ENCODE measurements at places on chromosomes 12 and 14.
A peak's percentile ranks its signal among the peaks of the same experiment; 100 is the strongest.

- no peak for DNase-seq
Observed at GRCh38 chr14:76351941-76352340, 24.0 kb upstream of the ESRRB start.

- no peak for DNase-seq
Observed at GRCh38 chr14:39488600-39488999, 56.4 kb upstream of the FBXO33 start.

GRCh38 chr12:23699031-23699430 is 250.4 kb downstream of the SOX5 start:
- no peak for DNase-seq

- no peak for DNase-seq
Observed at GRCh38 chr12:122856999-122857671, 21.9 kb downstream of the HIP1R start.

- DNase-seq = peak; percentile 60
Observed at GRCh38 chr12:56157201-56158028, 744 bp upstream of the MYL6 start.

- DNase-seq = no peak
Observed at GRCh38 chr14:66716227-66716626, 208.3 kb downstream of the GPHN start.

DNA sequence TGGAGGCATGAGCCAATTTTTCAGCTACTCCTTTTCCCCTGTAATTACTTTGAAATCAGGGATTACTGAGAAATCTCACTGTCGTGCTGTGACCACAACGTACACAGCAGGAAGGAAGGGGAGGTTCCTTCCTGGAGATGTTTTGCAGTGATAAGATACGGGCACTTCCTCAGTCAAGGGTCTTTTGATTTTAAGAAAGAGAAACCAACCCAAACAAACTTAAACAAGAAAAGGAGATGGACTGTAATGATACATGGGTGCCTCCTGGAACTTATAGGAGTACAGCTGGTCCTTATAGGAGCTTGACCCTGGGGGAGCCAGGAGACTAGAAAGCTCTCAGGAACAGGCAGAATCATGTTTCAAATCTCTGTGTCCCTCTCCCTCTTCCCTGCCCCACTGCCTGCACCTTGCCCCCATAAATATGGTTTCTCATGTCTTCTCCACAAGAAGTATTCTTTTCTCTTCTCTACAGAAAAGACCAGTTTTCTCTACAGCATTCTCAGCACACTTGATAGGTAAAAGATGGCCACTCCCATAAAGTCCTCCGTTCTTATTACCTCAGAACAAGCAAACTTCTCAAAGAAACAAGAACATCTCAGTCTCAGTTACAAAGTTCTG is 281.1 kb upstream of the AMIGO2 start:
- no peak for DNase-seq

DNA sequence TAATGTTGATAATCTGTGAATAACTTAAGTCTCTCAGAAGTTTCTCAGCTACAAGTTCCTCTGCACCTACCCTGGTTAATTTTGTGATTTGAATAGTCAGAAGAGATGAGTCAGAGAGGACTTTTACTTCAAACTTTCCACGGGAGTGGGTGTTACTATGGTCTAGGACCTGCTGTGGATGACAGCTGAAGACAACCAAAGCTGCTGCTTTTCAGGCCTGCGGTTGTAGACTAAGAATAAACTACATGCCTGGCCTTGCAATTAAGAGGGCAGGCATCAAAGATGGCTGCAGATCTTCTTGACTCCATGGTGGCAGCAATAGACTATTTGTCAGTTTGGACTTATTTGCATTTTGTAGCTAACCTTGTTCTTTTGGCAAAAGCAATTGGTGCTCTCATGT is 227.1 kb upstream of the KRR1 start:
- DNase-seq = no peak

- no peak for DNase-seq
Observed at GRCh38 chr12:20421421-20421820, 53.1 kb downstream of the PDE3A start.

- no peak for DNase-seq
Observed at GRCh38 chr12:51519755-51520154, 71.3 kb upstream of the SCN8A start.

DNA sequence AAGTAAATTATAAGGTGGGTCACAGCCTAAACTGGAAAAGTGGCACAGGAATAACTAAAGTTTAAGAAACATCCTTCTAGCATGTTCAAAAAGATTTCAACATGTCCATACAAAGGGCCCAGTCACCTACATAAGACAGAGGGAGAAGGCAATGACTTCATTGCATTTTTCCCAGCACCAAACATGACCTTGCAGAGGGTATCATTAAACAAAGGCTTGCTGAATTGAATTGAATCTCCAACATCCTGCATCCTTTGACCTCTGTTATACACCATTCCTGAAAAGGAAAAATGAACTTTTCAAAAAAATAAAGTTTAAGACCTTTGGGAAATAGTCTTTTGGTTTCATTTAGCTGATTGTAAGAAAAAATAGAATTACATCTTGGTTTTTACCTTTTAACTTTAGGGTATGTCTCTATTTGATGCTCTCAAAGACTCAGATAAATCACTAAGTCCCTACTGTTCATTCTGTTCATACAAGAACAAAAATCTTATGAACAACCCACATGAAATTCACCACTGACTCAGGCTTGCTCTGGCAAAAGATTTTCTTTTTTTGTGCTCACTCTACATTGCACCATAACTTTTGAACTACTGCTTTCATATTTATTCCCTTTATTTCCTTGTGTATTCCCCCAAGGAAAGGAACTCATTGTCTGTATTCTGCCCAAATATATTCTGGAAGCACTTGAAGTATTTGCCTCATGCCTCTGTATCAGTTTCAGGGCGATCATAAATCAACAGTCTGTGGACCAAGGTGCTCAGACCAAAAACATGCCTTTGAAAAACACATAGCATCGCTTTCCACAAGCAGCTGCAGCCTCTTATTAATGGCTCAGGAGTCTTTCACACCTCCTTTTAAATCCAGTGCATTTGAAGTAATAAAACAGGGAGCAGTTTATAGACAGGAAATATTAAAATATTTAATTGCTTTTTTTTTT is 121.7 kb downstream of the DUSP6 start:
- DNase-seq = no peak

DNA sequence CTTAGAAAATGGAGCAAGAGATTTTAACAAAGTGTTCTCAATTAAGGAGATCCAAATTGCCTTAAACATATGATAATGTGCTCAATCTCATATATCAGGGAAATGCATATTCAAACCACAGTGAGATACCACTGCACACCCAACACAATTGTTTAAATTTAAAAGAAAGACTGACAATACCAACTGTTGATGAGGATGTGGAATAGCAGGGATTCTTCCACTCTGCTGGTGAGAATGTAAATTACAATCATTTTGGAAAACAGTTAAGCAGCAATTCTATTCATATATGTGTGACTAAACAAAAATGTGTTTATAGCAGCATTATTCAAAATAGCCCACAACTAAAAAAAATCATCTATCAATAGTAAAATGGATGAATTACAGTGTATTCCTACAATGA is 144.2 kb downstream of the KICS2 start:
- DNase-seq = no peak

- DNase-seq = no peak
Observed at GRCh38 chr14:93734086-93734822, 54.0 kb downstream of the PRIMA1 start.

DNA sequence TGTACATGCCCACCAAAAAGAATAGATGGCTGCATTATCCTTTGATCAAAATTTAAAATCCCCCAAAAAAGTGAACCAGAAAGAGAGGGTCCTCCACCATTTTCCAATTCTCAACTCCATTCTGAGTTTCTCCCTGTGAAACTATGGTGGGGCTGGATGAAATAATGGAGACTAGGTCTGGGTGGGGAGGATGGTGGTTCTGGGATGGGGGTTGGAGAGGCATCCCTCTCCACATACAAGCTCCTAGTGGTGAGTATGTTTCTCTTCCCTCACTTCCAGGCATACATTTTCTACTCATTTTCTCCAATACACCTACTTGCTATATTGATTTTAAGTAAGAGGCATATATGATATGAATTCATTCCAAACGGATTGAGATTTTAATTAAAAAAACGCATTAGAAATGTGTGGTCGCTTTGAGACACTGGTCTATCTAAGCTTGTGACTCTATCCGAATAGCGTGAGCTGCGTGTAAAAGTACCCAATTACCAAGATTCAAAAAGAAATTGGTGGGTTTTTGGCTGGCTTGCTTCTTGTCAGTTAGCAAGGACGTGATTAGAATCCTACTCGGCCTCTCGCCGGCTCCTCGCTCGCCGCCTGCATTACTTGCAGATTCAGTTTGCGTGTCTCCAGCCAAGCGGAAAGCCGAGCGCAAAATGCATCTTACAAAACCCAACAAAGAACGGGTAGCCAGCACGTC is 3.4 kb downstream of the ASCL1 start:
- no peak for DNase-seq

GRCh38 chr12:62731055-62731820 is 203.7 kb downstream of the PPM1H start:
- no peak for DNase-seq

DNA sequence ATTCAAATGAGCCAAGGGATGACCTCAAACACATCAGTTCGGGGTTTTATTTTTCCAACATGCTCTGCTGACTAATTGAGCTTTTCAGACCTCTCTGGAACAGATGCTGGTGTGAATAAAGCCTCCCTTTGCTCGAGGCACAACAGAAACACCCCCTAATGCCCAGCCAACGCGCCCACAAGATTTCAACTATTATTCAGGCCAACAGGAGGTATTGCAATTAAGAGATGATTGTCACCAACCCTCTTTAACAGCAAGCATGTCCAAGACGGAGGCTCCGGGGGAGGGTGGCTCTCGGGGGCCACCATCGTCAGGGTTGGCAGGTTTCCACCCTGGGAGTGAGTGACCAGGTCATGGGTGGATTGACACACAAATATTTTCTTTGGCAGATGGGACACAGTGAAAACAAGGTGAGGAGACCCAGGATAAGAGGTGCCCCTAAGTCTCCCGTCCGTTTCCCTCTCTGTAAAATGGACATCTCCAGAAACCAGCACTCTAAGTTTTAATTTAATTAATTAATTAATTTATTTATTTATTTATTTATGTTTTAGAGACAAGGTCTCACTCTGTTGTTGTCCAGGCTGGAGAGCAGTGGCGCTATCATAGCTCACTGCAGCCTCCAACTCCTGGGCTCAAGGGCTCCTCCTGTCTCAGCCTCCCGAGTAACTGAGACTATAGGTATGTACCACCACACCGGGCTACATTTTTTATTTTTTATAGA is 56.1 kb downstream of the MAP1LC3B2 start:
- no peak for DNase-seq

- DNase-seq = no peak
Observed at GRCh38 chr12:41907021-41907420, 237.7 kb downstream of the GXYLT1 start.

DNA sequence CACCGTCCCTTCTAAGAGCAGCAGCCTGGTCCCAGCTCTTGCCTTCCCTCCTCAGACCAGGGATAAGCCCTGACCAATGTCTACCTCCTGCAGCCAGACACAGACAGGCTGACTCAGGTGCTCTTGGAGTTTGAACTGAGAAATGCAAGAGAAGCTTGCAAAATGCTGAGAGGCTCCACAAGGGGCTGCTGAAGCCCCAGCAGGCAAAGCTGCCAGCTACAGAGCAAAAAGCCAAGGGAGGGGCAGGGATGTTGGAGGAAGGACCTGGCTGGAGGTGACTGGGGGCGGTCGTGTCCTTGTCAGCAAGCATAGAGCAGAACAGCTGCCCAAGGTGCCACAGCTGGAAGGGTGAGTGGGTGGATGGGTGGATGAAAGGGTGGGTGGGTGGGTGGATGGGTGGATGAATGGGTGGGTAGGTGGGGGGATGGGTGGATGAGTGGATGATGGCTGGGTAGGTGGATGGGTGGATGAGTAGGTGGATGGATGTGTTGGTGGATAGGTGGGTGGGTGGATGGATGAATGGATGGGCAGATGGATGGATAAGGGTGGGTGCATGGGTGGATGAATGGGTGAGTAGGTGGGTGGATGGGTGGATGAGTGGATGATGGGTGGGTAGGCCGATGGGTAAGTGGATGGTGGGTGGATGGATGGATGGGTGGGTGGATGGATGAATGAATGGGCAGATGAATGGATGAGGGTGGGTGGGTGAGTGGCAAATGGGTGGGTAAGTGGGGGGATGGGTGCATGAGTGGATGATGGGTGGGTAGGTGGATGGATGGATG is 4.0 kb upstream of the INF2 start:
- DNase-seq = no peak

- DNase-seq = no peak
Observed at GRCh38 chr12:118358612-118359540, 13.8 kb downstream of the TAOK3 start.

DNA sequence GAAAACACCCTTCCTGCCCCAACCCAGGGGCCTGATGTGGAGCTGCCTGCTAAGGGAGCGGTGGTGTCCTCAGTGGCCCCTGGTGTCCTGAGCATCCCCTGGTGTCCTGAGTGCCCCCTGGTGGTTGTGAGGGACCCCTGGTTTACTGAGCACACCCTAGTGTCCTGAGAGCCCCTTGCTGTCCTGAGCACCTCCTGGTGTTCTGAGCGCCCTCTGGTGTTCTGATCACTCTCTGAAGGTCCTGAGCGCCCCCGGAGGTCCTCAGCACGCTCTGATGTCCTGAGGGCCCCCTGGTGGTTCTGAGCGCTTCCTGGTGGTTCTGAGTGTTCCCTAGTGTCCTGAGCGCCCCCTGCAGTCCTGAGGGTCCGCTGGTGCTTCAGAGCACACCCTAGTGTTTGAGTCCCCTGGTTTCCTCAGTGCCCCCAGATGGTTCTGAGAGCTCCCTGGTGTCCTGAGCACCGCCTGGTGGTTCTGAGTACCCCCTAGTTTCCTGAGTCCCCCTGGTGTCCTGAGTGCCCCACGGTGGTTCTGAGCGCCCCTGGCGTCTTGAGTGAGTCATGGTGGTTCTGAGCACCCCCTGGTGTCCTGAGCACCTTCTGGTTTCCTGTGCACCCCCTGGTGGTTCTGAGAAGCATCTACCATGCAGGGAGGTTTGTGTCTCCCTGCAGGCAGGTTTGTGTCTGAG is 1004.2 kb downstream of the TMEM121 start:
- DNase-seq = no peak

DNA sequence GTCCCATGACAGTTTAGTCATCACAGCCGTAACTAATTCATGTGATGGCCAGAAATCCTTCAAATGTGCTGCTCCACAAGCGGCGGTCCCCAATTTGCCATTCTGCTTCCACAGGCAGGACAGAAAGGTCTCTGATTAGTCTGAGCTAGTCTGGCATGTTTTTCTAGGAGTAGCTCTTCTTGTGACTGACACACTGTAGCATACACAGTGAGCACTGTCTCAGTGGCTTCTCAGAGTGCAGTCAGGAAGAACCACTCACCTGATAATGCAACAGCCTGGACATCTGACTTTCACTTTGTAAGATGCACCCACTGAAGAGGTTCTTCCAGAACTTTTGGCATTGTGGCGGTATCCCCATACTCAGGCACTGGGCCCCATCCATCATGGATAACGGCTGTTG is 1266.2 kb downstream of the TMEM121 start:
- no peak for DNase-seq

Data from hypothalamus (tissue), 51 donors.